ENCODE measurements at places on chromosomes 11 and 22.

DNA sequence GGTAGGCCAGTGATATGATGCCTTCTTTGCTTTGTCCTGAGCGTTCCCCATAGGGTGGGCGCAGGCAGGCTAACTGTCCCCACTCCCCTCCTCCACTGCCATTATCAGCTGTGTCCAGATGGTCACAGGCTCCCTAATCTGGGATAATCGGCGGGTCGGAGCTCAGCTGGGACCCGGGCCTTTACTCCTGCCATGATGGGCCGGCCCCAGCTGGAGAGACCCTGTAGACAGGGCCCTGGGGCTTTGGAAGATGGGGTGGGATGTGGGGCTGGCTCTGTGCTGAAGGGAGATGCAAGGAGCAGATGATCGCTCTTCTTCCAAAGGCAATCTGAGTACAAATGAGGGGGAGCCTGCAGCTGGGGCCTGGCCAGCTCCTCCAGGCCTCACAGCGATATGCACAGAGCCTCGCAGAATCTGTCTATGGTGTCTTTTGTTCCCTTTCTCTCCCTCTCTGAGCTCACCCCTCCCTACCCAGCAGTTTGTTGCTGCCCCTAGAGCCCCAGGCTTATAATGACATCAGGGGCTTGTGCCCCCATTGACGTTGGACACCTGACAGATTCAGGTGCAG is 11.9 kb downstream of the KLHL35 start:
- peak; percentile 52 for DNase-seq

GRCh38 chr11:121435551-121436511 is 16.3 kb upstream of the SORL1 start:
- no peak for DNase-seq

GRCh38 chr22:42271906-42272305 is 1.5 kb upstream of the TCF20 start:
- no peak for DNase-seq

GRCh38 chr11:14075118-14076078 is 112.9 kb downstream of the SPON1 start:
- no peak for DNase-seq

DNA sequence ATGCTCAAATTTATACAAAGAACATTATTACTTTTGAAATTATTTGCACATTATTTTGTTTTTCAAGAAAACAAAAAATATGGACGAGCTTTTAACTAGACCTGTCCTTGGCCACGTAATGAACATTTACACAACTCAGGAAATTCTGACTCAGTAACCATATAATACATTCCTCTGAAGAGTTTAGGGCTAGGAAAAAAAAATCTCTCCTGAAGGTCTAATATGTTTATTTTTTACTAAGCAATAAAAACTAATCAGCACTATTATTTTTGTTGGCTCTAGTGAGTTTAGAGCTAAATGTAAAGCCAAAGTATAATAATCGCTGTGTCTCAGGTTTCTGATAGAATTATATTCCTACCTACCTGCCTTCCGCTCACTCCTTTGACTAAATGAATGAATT is 187.5 kb downstream of the SWAP70 start:
- DNase-seq, result no peak

DNA sequence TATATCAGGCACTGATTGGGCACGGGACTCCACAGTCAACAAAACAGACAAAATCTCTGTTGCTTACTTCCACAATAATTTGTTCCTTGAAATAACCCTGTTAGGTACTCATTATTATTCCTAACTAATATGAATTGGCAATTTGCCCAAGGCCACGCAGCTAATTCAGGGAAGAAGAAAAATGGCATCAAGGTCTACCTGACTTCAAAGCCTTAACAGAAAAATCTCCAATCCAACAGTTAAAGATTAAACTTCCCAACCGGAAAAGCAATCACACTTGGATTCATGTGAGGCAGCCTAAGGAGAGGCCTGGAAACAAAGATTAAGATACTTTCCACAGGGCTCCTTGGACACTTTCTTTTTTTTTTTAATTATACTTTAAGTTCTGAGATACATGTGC is 68.9 kb downstream of the PRCP start:
- no peak for DNase-seq

GRCh38 chr11:106421676-106422292 is 344.3 kb downstream of the AASDHPPT start:
- DNase-seq, result no peak

- DNase-seq, result no peak
These were observed 15.5 kb upstream of the OR5M11 start for GRCh38 chr11:56558574-56558973.

GRCh38 chr11:120931057-120931779 is 92.7 kb upstream of the TBCEL start:
- no peak for DNase-seq

Measured in suprapubic skin (tissue), 4 donors.